ENCODE measurements at places on chromosomes 7 and 10.

DNA sequence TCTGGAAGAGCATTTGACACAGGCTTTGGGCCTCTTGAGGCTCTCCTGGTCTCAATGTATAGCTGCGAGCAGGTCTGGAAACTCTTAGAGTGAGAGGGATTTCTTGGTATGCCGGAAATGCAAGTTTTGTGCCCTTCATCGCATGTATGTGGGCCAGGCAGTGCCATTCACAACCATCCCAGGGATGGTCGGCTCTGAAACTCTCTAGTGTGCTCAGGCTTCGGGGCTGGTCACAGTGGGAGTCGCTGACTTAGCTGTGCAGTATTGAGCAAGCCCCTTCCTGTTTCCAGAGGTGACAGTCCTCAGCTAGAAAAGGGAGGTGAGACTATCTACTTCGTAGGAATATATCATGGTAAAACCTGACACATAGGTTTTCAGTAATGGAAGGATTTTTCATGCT lies 2.0 kb upstream of the AOAH start:
- DNase-seq: no peak

- DNase-seq: no peak
Observed at GRCh38 chr7:150375662-150376521, 3.2 kb upstream of the ZNF775 start.

GRCh38 chr7:31595390-31595789 lies 81.5 kb downstream of the ITPRID1 start:
- no peak for DNase-seq

DNA sequence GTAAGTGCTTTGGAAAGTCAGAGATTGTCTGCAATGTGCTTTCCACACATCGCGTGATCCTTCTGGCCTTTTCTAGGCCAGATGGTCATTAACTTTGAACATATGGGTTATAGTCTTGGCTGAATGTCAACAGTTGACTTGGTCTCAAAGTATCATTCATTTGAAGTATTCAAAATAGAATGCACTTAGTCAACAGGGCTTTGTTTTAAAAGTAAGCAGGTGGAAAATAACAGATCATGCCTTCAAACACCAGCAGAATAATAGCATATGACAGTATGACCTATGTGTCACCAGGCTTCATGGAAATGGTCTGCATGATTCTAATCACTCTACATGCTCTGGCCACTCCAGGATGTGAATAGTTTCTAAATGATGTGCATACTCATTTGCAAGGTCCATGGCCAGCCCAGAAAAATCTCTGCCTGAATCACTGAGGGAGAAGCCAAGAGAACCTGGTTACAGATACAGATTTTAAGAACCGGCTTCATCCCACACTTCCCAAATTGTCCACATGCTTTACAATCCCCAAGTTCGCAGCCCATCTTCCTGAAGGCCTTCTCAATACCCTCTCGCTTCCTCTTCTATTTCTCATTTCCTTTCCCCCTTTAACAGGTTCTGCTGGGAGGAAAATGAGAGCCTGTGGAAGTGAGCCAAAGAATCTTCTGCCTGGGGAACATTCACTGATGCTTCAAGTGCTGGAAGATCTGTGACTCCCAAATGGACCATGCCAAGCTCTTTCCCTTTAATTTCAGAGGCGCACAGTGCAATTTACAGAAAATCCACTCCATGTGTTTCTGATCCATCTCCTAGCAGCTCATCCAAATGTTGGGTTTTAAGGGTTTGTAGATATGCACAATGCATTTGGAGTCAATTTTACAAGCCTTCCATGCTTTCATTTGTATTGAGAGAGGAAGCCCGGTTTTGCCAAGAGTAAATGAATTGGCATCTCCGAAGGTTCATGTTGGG lies 122.8 kb upstream of the GDF10 start:
- DNase-seq: no peak

DNA sequence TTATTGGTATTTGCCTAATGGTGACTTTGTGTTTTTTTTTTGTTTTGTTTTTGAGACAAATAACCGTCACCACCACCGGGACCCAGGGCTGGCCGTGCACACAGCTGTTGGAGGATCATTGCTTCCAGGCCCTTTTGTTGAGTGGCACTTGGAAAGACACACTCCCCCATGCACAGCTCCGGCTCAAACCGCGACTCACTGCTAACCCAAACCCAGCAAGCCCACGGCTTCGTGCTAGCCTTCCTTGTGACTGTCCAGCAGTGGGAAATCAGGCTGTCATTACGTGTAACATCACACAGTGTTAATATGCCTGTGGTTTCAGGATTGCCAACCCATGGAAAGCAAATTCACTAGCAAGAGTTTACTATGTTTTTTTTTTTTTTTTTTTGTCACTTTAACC lies 17.4 kb downstream of the BNIP3 start:
- DNase-seq: no peak

- peak; percentile 78 for DNase-seq
Observed at GRCh38 chr10:97612386-97612785, 20.9 kb downstream of the MORN4 start.

DNA sequence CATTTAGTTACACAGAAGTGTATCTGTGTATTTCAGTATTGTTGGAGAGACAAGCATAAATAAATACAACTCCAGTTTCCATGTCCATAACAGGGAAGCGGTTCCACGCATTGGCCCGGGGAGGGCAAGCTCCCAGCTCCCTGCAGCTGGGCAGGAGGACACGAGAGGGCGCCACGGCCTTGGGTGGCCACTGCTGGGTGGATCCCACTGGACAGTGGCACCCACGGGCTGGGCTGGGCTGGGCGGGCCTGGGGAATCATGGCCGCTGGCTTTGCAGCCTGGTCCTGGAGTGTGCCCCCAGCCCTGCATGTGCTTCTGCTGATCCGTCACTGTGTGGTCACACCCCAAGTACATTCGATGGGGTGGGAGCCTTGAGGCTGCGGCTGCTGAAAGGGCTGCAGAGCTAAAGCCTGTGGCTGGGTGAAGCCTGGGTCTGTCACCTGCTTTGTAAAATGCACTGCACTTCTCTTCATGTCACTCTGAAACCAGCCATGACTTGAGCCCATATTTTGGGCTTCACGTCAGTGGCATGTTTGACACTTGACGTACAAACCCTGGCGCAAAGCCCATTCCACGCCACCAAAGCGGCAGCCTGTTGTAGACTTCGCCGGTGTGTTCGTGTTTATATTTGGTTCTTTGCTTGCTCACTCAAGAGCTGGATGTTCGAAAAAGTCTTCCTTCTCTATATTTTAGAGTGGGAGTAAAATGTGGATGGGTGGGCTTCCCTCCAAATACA lies 27.5 kb downstream of the LRRC27 start:
- no peak for DNase-seq

- no peak for DNase-seq
Observed at GRCh38 chr7:146479040-146479439, 362.4 kb downstream of the CNTNAP2 start.

- no peak for DNase-seq
Observed at GRCh38 chr7:71133232-71133622, 1.3 kb downstream of the GALNT17 start.

- no peak for DNase-seq
Observed at GRCh38 chr10:96612055-96612830, 25.4 kb upstream of the TM9SF3 start.

DNA sequence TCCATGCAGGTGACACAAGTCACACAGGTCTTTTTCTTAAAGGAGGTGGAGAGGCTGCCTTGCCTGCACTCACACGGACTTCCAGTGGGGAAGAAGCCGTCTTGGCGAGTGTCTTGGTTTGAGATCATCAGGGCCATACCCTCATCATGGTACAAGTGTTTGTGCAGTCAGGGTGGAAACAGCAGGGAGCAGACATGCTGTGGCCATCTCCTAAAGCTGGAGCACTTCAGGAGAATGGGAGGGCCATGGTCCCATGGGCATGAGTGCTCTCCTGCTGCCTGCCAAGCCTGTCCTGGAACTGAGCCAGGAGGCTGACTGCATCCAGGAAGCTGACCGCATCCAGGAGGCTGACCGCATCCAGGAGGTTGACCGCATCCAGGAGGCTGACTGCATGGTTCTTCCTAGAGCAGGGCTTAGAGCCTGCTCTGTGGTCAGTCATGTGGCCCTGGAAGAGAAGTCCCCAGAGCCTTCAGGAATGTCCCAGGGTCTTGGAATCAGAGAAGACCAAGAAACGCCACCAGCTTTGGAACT lies 98.4 kb downstream of the ADARB2 start:
- peak; percentile 9 for DNase-seq

GRCh38 chr7:25672496-25672895 lies 444.2 kb upstream of the NPVF start:
- no peak for DNase-seq

GRCh38 chr7:129775695-129776361 lies 164.3 kb downstream of the NRF1 start:
- DNase-seq: no peak

- DNase-seq: peak; percentile 73
Observed at GRCh38 chr7:102872460-102872859, 40.3 kb upstream of the LRRC17 start.

- no peak for DNase-seq
Observed at GRCh38 chr7:46705386-46706255, 784.5 kb upstream of the IGFBP3 start.

GRCh38 chr10:97095701-97096260 lies 90.0 kb downstream of the SLIT1 start:
- no peak for DNase-seq

DNA sequence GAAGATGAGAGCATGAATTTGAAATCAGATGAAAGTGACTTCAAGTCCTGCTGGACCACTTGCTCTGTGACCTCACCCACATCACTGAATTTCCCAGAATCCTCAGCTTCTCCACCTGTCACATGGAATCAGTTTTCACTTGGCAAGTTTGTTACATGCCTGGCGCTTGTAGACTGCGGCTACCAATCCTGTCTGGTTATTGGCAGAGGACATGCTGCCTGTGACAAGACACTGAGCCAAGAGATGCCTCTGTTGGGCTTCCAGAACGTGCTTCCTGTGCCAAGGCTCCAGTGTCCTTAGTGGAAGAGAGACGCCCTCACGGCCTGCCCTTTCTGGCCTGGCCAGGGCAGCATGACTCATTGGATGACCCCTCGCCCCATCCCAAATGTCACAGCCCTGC lies 4.4 kb upstream of the MYL10 start:
- no peak for DNase-seq

All from lung microvascular endothelial cell (primary cell).